ENCODE measurements at places on chromosomes 4 and X.

DNA sequence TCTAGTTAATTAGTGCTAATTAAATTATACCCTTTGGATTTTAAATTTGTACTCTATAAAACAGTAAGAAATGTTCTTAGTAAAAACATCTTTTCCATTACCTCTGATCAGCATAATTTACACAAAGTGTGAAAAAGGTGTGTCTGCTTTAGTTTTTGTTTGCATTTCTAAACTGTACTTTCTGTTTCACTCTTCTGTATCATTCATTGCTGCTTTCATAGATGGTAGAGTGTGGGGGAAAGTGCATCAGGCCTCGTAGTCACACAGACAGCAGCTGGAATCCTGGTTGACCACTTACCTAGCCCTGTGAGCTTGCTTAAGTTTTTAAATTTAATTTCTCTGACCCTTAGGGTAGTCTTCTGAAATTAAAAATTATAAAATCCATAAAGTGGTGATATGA is 275.4 kb upstream of the PITX2 start:
- DNase-seq, result no peak

GRCh38 chrX:45068569-45068968 is 132.1 kb downstream of the DIPK2B start:
- no peak for DNase-seq

- DNase-seq, result no peak
Measured at GRCh38 chr4:106529348-106530023, 160.9 kb upstream of the GIMD1 start.

DNA sequence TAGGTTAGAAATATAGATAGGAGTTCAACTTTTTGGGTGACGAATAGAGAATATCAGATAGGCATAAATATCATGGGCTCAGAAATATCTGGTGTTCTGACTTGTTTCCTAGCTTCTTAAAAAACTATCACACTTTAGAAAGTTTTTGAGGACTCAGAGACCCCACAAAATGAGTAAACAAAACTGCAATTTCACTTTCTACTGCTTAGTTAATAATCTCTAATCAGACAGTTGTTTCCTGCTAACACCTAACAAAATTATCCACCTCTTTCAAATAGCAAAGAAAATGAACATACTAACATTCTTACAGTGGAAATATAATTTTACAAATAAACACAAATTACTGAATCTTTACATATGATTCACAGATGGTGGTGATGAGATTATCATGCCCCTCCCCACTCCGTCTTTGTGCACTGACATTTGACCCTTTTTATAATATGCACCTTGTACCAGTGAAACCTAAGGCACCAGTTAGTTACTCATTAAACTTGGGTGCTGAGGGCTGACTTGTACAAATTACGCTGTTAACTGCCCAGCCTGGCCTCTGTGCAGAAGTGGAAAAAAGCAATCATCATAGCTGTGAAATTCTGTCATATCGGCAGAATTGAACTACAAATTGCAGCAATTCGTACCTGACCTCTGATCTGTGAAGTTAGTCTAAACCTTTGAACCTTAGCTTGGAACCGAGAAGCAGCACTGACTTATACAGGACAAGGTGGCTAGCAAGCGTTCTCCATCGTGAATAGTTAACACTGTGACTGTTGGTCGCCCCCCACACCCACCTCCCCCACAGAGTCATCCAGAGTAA is 138.7 kb downstream of the CHRNA9 start:
- no peak for DNase-seq

- DNase-seq, result no peak
Measured at GRCh38 chrX:108131471-108131870, 39.9 kb downstream of the ATG4A start.

DNA sequence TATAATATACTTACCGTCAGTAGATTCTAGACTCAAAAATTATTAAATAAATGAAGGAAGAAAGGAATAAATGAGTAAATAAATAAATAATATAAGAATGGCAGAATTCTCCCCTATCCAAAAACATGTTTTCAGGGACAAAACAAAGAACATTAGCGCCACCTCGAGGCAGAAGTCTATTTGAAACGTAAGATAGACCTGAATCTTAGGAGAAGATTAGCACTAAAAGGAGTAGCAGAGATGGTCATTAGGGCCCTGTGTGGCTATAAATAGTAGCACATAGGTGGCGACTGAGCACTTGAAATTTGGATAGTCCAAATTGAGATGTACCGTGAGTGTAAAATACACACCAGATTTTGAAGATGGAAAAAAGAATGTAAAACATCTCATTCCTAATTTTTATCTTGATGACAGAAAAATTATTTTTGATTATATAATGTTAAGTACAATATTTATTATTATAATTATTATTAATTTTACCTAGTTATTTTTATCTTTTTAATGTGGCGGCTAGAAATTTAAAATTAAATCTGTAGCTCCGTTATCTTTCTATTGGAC is 24.3 kb upstream of the SRD5A3 start:
- no peak for DNase-seq

DNA sequence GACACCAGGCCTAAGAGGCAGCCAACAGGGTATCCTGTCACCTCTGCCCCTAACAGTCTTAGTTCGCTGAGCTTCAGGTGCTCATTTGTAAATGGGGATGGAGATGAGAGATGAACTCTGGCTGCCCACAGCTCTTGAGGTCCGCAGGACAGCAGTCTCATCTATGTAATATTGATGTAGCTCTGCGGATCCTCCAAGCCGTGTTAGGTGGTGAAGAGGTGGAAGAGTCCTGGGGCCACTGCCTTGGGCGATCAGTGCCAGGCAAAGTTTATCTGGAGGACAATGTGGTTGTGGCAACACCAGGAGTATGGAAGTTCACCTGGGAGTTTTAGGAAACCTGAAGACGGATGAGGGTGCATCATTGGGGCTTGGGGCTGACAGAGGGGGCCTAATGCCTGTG is 13.4 kb downstream of the TRO start:
- DNase-seq, result no peak

DNA sequence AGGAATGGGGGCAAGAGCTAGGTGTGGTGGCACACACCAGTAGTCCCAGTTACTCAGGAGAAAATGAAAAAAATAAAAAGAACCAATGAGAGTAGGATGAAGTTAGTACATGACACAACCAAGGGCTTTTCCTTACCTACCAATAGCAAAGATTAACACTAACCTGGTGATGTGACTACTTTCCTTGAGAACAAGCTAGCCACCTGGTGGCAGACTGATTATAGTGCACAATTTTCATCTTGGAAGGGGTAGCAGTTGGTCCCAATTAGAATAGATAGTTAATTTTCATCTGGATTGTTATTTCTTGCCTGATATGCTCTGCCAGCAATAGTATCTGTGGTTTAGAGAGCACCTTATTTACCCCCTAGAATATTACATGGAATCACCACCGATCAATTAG is 1216.8 kb upstream of the PABPC4L start:
- peak; percentile 13 for DNase-seq

- DNase-seq, result no peak
Measured at GRCh38 chrX:21838937-21839333, 482 bp upstream of the MBTPS2 start.

DNA sequence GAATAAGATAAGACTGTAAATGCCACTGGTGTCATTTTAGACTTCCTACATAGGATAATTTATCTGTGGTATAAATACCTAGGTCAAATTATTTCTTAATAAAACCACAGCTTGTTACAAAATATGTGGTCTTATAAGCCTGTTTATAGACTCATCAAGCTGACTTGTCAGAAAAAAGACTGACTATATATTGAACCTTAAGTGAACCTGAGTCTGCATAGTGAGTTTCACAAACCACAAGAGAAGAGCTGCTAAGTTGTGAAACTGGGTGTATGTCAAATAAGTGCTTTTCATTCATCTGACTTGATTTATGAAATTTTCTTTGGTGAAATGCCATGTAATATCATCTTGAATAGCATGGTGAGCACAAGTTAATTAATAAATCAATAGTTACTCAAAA is 48.4 kb upstream of the TMPRSS11A start:
- no peak for DNase-seq

GRCh38 chr4:189365451-189365850 is 575.2 kb upstream of the FRG1 start:
- no peak for DNase-seq

GRCh38 chrX:23195761-23196160 is 138.9 kb upstream of the PTCHD1 start:
- no peak for DNase-seq

DNA sequence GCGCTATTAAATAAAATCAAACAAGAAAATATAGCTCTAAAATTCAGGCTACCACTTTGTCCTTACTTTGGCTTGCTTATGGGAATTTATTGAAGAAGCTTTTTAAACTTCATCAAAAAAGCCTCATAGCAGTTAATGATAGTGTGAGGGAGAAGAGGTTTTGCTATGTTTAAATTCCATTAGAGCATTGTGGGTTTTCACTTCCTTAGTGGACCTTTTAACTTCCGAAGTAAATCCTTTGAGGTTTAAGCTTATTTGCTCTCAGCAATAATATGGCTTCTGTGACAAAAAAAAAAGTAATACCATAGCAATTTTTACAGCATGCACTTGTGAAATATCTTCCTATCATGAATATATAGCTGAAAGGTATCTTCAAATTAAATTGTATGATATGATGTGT is 120.2 kb upstream of the NDST4 start:
- DNase-seq, result no peak

- DNase-seq, result no peak
Measured at GRCh38 chr4:117916728-117917127, 117.6 kb upstream of the NDST3 start.

DNA sequence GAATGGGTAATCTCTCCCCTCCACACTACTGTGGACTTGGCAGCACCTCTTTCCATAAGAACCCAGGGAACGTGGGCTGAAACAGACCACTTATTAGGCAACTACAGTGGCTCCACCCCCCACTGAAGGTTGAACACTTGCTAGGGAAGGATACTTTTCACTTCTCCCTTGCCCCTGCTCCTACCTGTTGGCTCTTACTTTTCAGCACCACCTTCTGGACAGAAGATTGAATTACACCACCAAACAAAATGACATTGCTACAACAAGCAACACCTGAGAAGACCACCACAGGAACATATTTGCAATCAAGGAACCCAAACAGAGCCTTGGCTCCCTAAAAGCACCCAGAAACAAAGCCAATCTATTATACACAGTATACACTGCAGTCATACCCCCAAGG is 132.1 kb upstream of the CXCL13 start:
- DNase-seq, result peak; percentile 35

DNA sequence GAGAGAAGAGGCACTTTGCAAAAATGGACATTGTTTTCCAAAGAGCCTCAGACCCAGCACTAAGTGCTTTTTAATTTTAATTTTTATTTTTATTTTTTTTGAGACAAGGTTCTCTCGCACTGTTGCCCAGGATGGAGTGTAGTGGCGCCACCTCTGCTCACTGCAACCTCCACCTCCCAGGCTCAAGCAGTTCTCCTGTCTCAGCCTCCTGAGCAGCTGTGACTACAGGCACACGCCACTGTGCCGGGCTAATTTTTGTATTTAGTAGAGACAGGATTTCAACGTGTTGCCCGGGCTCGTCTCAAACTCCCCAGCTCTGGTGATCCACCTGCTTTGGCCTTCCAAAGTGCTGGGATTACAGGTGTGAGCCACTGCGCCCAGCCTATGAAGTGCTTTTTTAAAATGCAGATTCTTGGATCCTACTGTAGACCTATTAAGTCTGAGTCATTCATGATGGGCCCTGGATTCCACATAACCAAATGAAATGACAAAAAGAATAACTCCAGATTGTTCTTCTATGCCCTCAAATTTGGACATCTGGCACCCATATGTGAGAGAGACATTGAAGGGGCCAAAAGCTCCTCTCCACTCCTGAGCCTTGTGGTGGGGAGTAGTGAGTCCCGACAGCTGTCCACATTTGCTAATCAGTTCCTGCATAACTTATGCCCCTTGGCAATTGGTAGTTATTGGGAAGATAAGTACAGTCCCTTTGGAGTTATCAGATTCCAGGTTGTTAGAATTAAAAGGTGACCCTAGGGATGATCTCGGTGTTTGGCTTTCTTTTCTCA is 3.6 kb downstream of the NOCT start:
- DNase-seq, result no peak

- no peak for DNase-seq
Measured at GRCh38 chrX:66008328-66008970, 31.4 kb downstream of the VSIG4 start.

DNA sequence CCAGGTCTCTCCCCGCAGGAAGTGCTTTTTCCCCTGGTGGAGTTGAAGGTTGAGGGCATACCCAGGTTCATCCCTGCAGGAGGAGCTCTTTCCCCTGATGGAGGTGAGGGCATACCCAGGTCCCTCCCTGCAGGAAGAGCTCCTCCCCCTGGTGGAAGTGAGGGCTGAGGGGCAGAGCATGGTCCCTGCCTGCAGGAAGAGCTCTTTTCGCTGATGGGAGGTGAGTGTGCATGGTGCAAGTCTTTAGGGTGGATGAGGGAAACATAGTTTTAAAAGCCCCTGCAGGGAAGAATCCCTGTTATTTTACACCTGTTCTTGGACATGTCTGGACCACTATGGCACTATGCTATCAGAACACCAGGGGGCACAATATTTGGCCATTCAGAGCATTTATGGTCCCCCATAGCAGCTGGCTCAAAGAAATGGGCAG is 43.7 kb upstream of the PUDP start:
- DNase-seq, result peak; percentile 5

GRCh38 chr4:138189206-138189605 is 52.9 kb downstream of the SLC7A11 start:
- DNase-seq, result no peak

DNA sequence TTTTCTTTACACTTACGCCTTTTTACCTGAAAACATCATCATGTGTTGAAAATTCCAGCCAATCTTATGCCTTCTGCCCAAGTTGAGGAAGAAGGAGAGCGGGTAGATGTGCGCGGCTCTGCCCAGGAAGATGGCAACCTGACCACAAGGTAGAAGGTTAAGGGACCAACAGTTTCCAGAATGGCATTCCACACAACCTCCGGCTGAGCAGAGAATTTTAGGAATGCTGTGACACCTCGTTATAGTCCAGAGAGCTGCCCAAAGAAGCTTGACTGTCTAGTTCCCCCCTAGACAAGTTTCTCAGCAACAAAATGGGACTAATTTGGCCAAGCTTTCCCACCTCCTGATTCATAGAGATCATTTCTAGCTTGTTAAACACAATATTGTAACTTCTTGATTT is 75.1 kb downstream of the CHST7 start:
- DNase-seq, result no peak

DNA sequence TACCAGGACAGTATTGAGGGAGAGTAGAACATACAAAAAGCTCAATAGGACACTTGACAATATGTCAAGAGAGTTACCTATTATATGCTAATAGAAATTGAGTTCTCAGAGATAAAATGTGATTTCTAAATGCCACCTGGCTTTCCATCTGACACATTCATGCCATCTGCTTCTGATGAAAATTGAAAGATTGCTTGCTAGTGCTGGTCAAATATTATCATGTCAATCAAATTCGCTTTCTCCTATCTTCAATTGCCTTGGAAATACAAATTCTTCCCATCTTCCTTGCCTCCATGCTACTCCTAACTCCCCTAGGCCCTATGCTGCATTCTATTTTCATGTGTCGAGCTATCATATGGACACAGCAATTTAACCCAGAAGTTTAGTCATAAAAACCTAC is 1076.9 kb downstream of the ARAP2 start:
- no peak for DNase-seq

- DNase-seq, result no peak
Measured at GRCh38 chr4:185532293-185532692, 3.0 kb downstream of the PDLIM3 start.

GRCh38 chr4:39821951-39822350 is 124.0 kb downstream of the UBE2K start:
- DNase-seq, result no peak

- DNase-seq, result no peak
Measured at GRCh38 chr4:135775909-135776308, 1574.3 kb upstream of the PABPC4L start.

All from iPS DF 6.9 (cell line).